ENCODE measurements at places on chromosomes 5 and 9. TPM values are rescaled to one million over a fixed set of nuclear protein-coding genes. Genes with fewer than 3 reads are reported as not detected.

The C9orf43 gene
- 0.13 TPM for total RNA-seq

The PHF19 gene
- total RNA-seq = 85.6 TPM

The LCN9 gene
- not detected for total RNA-seq

The FNBP1 gene
- total RNA-seq = 15.3 TPM

The LTC4S gene
- not detected for total RNA-seq

The INSL6 gene
- not detected for total RNA-seq

The C5orf46 gene
- total RNA-seq = not detected

The CCDC187 gene
- total RNA-seq = not detected
